ENCODE measurements at places on chromosomes 3 and 15.

DNA sequence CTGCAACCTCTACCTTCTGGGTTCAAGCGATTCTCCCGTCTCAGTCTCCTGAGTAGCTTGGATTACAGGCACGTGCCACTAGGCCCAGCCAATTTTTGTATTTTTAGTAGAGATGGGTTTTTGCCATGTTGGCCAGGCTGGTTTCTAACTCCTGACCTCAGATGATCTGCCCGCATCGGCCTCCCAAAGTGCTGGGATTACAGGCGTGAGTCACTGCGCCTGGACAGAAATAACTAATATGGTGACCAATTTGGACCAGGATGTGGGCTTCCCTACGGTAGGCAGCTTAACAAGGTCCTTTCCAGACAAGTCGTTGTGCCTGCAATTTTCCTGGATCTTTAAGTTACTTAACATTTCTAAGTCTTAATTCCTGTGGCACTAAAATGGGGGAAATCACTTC is 14.8 kb downstream of the WDR53 start:
- DNase-seq, result no peak

DNA sequence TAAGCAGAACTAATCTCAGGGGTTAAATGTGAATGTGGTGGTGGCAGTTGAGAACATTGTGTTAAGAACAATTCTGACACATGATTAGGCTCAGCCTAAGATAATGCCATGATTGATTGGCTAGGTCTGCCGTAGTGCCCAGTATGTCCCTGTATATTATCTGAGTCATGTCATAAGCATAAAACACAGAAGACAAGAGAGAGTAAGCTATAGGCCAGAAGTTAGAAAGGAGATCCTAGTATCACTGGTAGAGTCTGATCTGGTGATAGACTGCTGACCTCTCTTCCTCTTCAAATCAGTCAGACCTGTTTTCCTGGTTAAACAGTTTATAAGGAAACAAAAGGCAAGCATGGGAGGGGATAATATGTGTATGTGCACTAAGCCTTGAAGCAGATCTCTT is 30.1 kb upstream of the ATP8B4 start:
- DNase-seq, result no peak

GRCh38 chr15:62994975-62995681 is 47.4 kb upstream of the TPM1 start:
- no peak for DNase-seq

- no peak for DNase-seq
Observed at GRCh38 chr3:15563190-15563589, 38.2 kb downstream of the HACL1 start.

DNA sequence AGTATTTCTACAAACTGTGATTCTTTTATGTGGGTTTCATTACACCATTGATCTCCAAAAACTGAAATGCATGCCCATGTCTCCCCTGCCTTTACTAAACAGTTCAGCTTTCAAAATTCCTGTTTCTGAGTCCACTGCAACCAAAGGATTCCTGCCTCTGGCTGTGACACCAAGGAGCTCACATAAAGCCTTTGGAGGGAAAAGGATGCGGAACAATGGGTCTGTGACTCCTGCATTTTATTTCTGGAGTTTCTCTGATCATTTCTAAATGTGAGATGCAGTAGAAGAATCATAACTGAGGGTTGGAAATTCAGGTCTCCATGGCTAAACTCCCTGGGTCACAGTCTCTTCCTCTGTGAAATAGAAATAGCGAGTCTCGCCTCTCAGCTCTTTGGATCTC is 149.5 kb downstream of the MEX3B start:
- DNase-seq, result no peak

- DNase-seq, result no peak
Observed at GRCh38 chr3:111238885-111239284, 167.3 kb downstream of the NECTIN3 start.
